ENCODE measurements at places on chromosomes 2 and 18. TPM values are rescaled to one million over a fixed set of nuclear protein-coding genes. Genes with fewer than 3 reads are reported as not detected.

Gene CROCC2
- under 0.01 TPM for total RNA-seq

Gene GAD1
- not detected for total RNA-seq

Gene GALNT13
- 1.7 TPM for total RNA-seq

Gene LMAN1
- 181 TPM for total RNA-seq

Gene AMER3
- total RNA-seq = not detected

Gene BCL2
- 1.6 TPM for total RNA-seq

Gene TDRD15
- not detected for total RNA-seq

Gene POTEC
- total RNA-seq = not detected

Gene UGT1A8
- not detected for total RNA-seq
